ENCODE measurements at places on chromosomes 7 and 10.

DNA sequence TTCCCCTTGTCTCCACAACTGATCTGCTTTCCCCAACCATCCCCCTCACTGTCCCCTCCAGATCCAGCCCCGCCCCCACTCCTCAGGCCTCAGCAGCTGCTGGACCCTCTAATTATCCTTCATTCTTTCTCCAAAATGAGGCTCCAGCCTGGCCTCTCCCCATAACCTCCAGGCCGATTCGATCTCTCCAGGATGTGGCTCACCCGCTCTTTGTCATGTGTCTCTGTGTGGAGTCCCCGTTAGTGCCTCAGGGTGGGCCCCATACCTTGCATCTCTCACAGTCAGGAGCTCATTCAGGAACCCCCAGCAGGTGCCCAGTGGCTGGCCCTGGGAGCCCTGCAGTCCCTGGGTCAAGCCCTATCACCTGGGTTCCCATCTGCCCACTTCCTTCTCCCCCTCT is 1.3 kb downstream of the PILRA start:
- no peak for DNase-seq

- no peak for DNase-seq
Observed at GRCh38 chr10:31678575-31679516, 249.8 kb downstream of the ARHGAP12 start.

DNA sequence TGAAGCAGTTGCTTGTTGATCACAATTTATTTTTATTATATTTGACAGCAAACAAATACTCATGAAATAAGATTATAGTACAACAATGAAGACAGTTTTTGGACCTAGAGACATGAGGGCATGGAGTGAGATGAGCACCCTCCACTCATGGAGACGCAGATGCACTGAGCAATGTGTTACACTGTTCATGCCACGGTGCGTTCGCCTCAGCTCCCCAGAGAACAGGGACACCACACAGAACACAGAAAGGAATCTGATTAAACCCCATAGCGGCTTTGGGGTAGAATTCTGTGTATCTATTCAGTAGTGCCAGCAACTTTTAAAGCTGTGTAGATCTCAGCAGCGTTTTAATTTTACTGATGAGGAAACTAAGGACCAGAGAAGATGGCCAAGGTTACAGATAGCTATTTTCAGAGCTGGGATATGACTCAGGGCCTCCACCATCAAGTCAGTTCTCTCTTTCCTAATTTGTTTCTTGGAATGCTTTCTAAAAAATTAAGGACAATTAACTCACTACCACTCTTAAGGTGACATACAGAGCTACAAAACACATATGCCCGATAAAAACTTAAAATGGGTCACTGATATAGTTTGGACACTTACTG is 33.6 kb downstream of the FAM25A start:
- DNase-seq = no peak

DNA sequence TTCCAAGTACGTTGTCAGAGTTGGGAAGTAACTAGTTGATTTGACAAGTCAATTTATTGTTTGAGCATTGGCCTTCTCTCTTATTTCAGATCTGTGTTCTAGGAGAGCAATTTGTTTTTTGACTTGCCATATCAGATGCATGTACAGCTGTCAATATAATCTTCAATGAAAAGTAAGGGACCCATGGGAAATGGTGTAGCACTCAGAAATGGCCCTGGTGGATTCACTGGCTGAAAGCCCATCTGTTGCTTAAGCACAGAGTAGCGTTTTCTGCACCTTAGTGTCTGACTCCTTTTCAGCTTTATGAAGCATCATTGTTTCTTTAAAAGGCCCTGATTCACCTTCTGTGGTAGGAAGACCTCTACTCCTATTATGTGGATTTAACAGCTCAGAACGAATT is 10.2 kb downstream of the GARS1 start:
- DNase-seq = no peak

DNA sequence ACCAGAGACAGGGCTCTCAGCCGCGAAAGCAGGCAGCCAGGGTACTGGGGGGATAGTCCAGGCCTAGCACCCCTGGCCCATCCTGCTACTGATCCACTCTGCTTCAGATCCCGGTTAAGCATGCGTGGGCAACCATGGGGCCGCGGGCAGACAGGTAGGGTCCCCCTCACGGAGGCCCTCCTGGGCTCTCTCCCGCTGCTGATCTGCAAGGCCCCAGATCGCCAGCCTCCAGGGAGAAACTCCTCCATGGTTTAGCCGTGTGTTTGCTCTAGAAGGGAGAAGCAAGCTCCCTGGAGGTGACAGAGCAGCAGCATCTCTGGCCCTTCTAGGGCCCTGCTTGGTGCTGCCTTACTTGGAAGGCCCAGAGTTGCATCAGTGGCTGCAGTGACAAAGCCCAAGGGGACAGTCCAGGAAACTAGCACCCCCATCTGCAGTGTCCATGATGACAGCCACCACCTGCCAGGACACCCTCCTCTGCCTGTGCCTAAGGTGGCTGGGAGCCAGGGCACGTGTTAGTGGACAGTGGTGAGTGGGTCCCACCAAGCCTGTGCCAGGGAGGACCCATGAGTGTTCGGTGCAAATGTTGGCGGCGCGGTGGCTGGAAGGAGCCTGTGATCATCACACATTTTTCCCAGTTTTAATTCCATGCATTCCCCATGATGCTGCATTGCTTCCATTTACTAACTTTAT is 29.2 kb downstream of the CALML5 start:
- no peak for DNase-seq

DNA sequence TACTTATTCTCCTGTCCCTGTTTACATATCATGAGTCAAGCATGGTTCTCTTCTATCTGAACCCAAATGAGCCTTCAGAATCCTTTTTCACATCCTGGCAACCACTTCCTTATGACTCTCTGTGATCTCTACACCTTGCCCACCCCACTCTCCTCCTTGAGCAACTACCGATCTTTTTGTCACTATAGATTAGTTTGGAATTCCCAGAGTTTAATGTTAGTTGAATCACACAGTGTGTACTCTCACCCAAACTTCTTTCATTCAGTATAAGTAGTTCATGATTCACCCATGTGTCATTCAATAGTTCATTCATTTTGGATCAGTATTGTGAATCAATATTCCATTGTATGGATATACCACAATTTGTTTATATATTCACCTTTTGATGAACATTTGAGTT is 55.3 kb downstream of the TFAM start:
- no peak for DNase-seq

DNA sequence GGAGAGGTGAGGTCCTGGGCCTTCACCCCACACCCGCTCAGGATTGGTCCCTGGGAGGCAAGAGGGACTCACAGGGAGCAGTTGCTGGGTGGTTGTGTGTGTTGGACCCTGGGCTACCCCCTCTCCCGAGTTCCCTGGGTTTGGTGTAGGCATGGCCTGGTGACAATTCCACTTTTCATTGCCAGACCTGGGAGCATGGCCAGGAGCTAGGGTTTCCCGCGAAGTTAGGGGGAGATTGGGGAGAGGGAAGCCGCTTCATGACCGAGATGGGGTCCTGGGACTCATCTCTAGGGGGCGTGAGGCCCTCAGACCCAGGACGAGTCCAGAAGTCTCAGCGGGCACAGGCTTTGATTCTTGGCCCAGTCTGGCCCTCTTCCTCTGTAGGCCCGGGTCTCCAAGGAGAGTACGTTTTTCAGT is 606 bp downstream of the PALD1 start:
- DNase-seq = no peak

DNA sequence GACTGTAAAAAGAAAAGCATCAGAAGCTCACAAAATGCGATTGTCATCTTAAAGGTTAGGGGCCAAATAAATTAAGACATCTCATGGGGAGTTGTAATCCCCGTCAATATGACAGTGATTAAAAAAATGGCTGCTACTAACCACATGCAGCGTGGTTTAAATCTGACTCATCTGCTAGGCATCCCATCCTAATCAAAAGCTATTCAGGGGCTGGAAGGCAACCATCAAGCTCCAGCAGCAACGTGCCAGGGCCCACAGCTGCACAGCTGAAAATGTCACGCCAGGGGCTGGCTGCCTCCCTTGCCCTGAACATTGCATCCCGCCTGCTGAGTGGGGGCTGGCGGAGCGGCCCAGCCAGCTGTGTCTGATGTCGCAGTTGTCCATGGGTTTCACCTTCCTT is 66.3 kb upstream of the FRMD4A start:
- peak; percentile 90 for DNase-seq

DNA sequence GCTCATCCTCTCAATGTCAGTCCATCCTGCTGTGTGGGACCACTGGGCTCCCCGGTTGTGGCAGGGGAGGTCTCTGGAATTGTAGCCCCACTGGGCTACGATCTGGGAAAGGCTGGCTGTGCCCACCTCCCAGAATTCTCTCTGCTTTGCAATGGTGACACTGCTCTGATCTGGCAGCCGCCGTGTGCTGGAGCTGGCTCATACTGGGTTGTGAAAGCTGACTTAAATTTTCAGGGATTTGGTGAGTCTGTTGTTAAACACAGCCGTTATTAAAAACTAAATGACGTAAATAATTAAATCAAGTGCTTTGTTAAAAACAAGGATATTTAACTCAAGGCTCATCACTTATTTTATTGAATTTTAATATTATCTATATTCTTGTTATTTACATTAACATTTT is 160.0 kb downstream of the TAX1BP1 start:
- no peak for DNase-seq

DNA sequence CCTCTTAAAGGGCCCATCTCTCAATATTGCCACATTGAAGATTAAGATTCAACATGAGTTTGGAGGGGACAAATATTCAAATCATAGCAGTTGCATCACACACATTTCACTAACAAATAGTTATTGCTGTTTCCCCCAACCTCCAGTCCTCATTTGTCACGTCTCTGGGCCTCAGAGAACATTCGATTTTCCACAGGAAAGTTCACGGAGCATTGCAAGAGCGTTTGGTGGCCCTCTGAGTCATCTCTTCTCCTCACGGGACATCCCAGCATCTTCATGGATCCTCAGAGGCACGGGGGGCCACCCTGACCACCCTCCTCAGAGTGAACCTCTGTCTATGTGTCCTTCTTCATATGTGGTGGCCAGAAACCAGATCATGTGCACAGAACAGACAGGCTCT is 50.3 kb upstream of the CHST15 start:
- no peak for DNase-seq

DNA sequence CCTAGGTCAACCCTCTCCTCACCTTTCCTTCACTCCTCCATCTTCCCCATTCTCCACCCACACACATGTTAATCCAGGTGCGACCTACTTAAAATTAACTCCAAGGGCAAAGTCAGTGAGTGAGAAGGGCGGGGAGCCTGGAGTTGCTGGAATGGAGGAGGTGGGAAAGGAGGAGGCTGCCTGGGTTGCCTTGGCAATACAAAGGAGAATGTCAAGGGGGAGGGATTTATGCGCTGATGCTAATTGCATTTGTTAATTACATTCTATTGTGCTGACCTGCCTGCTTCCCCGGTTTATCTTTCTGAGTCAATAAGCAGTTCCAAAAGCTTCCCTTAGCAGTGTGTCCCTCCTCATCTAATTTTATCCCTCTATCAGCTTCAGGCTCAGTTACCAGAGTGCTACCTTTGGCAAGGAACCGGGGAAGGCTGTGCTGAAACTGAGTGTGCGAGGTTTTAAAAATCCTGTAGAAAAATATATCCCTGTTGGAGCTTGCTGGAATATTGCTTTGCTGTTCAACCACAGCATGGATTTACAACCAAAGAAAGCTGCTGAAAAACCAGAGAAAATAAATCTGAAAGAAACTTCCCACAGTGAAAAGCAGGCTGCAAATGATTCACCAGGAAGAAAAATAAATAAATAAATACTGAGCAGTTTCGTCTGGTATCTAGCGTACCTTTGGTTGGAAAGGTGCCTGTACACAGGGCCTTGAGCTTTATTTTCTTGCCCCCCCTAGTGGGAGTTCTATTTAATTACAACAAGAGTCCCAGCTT is 113.2 kb upstream of the DGKB start:
- DNase-seq = peak; percentile 53

- DNase-seq = no peak
Observed at GRCh38 chr7:12412407-12412806, 8.7 kb upstream of the VWDE start.

- no peak for DNase-seq
Observed at GRCh38 chr7:70711452-70711851, 420.5 kb upstream of the GALNT17 start.

DNA sequence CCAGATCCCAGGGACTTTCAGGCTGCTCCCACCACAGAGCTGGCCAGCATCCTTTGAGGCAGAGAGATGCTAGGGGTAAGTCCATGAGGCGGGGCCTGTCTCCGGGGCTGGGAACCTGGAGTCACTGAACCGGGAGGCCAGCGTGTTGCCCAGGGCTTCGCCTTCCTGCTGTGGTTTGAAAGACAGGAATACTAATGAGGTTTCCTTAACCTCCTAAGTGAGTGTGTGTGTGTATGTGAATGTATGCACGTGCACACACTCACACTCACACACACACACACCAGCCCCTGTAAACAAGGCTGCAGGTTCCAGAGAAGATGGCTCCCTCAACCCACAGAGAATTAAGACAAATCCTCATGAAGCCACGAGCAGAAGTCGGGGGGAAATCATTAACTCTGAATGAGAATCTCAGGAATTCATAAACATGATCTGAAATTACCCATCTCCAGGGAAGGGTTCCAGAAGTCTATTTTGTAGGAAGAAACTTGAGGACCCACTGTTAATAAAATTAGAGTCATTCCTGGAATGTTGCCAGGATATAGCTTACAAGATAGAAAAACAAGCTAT is 20.3 kb upstream of the PFKP start:
- DNase-seq = no peak

- DNase-seq = no peak
Observed at GRCh38 chr10:3655528-3655927, 129.5 kb downstream of the KLF6 start.

- no peak for DNase-seq
Observed at GRCh38 chr7:149881328-149882247, 7.8 kb downstream of the ATP6V0E2 start.

- peak; percentile 17 for DNase-seq
Observed at GRCh38 chr7:87506246-87507180, 31.0 kb upstream of the ABCB4 start.

DNA sequence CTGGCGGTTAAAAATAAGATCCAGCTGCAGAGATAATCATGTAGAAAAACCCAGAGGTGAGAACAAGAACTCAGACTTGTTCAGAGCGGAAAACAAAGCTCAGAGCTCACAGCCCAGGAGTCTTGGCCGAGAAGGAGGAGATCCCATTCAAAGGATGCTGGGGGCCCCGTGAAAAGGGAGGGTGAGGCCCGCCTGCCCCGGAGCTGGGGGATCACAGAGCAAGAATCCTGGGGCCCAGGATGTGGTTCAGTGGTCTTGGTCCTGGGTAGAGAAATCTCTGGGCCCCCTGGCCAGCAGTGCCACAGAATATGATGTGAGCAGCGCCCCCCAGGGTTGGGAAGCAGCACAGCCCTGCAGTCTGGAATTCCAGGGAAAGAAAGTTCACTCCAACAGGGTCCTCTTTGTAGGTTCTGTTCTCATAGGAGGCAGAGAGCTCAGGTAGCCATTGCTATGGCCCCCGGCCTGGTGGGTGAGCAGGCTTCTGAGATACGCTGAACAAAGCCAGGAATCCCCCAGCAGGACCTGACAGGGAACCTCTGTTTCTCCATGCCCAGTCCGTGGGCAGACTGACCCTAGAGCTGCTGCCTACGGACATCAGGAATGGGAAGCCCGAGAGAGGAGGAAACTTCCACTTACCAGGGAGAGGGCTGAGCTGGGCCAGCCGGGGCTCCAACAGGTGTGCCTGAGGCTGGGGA is 77.7 kb upstream of the GNA12 start:
- no peak for DNase-seq

Measured in fibroblast of villous mesenchyme (primary cell).